ENCODE measurements at places on chromosomes 3 and 15.

DNA sequence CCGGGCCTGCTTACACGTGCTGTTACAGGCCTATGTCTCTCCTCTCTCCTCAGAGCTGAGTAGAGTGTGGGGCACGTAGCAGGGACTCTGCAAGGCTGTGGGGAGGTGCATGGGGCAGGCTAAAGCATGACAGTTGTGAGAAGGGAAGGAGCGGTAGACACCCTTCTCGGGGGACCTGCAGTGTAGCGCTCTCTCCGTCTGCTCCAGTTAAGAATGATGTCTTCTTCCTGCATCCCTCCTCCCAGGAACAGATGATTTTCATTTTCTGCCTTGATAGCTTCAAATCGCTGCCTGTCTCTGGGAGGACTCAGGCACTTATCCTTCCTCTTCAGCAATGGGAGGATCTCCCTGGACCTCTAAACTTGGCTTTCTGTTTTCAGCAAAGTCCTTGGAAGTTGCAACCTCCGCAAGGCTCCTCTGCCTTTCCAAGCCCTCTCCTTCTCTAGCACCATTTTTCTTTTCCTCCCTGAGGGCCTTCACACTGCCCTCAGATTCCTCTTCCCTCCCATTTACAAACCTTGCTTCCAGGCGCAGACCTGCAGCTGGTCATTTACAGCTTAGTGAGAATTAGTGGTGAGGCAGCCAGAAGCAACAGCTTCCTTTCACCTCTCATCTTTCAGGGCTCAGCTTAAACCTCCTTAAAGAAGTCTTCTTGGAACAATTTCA lies 23.4 kb upstream of the TLE3 start:
- DNase-seq: no peak

DNA sequence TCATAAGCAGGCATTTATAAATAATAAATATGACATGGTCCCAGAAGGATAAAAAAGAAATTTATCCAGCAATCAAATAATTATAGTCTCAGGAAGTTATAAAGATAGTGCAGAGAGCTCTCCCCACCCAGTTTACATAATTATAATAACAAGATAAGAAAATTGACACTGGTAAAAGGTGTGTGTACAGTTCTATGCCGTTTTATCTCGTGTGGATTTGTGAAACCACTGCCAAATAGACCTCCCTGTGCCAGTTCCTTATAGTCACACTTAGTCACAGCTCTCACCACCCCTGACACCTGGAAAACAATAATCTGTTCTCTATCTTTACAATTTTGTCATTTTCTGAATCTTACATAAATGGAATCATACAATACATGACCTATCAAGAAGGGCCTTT lies 320.1 kb downstream of the KBTBD8 start:
- DNase-seq: no peak

GRCh38 chr15:38555686-38556334 lies 8.8 kb downstream of the RASGRP1 start:
- no peak for DNase-seq

DNA sequence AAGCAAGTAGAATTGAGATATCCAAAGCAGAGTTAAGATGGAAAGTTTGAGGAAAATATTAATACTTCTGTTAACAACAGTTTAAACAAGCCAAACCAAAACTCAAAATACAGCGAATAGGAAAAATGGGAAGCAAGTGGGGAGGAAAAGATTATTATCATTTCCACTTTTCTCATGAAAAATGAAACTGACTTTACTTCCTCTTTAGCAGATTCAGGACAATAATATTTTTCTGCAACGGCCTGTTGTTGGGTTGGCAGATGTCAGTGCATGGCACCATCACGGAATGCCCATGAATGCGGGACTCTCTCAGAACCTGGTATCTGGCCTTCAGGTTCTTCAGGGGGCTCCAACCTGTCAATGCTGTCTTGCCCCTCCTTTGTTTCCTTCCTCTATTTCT lies 11.1 kb downstream of the ANKUB1 start:
- no peak for DNase-seq

GRCh38 chr3:53482227-53482626 lies 12.2 kb upstream of the CACNA1D start:
- no peak for DNase-seq

- DNase-seq: peak; percentile 73
Observed at GRCh38 chr3:100402256-100402655, 917 bp downstream of the LNP1 start.
